Stimulated activated CD4-positive, alpha-beta T cell treated with anti-CD3 and anti-CD28 coated beads, Interleukin-4, amount 100 ng/mL, for 4 hours (primary cell): ENCODE measurements at places on chromosomes 16 and 17.

DNA sequence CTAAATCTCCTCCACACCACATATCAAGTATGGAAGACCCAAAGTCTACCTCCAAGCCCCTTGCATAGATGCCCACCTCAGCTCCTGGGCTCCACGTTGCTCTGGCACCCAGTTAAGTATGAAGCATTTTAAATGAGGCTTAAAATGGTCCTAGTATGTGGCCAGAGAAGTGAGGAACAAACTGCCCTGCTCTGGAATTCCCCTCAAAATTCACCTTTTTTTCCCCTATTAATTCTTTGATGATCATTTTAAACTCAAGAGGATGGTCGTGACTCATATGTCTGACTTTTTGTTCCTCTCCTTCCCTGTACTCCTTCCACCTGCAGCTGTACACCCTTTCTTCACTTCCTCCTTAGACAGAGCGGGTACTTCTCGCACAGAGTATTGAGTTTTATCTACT lies 234.5 kb upstream of the MYOCD start:
- DNase-seq = no peak

GRCh38 chr16:85557971-85558657 lies 55.0 kb upstream of the GSE1 start:
- no peak for DNase-seq

- no peak for DNase-seq
These were observed 13.2 kb downstream of the JPT2 start for GRCh38 chr16:1691276-1691675.

GRCh38 chr16:3485821-3486505 lies 9.3 kb downstream of the C16orf90 start:
- no peak for DNase-seq

- DNase-seq = no peak
These were observed 20.5 kb upstream of the MED9 start for GRCh38 chr17:17456251-17456650.

DNA sequence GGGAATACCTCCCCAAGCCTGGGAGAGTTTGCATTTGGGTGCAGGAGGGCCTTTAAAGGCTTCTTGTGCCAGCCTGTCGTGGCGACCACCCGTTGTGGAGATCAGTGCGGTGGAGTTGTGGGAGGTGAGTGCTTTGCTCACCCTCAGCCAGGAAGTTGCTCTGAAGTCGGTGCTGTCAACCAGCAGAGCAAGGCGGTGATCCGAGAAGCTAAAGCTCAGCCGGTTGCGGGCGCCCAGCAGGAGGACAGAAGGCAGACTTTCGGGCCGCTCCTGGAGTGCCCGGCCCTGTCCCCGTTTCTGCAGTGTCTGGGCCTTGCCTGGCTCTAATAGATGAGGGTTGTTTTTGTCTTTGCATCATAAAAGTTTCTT lies 1.4 kb downstream of the UBE2I start:
- no peak for DNase-seq

DNA sequence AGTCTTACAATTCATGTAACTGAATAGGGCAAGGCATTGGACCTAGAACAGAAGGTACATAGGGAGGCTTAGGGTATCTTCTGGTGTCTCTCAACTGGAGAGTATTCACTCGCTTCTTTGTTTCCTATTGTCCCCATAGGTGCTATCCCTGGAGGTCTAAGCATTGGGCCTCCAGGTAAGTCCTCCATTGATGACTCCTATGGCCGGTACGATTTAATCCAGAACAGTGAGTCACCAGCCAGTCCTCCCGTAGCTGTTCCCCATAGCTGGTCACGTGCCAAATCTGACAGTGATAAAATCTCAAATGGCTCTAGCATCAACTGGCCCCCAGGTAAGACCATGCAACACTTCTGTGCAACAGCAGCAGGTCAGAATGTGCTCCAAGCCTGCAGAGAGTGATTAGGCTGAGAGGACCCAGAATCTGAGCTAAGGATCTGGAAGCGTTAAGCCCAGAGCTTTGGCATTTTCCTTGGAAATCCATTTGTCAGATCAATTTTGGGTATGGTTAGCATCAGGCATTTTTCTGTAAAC lies 35.7 kb downstream of the TMC6 start:
- no peak for DNase-seq

DNA sequence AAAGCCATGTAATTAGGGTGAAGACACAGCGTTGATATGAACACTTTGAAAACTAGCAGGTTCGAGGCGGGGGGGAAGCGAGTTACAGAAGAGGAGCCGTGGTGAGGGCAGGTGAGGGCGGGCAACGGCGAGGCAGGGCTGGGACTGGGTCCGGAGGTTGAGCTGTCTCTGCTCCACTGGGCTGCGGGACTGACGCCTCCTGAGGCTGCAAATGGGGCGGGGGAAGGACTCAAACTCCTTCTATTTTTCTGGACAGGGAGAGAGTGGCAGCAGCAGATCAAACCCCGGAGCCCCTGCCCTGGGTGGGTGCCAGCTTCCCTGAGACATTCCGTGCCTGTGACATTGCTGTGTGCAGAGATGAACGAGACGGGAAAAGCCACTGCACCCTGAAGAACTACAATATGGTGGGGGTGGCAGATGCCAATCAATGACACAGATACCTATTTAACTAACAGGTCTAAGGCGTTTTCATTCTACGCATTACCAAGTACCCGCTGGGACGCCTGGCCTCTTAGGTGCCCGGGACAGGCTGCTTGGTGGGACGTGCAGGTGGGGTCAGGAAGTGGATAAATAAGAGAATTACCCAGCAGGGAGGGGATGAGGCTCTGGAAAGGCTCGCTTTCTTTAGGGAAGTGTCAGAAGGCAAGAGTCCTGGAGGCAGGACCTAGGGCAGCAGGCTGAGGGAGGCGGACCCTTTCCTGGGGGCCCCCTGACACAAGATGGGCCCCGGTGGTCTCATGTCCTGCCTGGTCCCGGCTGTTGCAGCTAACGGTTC lies 30.4 kb downstream of the RPH3AL start:
- DNase-seq = no peak

DNA sequence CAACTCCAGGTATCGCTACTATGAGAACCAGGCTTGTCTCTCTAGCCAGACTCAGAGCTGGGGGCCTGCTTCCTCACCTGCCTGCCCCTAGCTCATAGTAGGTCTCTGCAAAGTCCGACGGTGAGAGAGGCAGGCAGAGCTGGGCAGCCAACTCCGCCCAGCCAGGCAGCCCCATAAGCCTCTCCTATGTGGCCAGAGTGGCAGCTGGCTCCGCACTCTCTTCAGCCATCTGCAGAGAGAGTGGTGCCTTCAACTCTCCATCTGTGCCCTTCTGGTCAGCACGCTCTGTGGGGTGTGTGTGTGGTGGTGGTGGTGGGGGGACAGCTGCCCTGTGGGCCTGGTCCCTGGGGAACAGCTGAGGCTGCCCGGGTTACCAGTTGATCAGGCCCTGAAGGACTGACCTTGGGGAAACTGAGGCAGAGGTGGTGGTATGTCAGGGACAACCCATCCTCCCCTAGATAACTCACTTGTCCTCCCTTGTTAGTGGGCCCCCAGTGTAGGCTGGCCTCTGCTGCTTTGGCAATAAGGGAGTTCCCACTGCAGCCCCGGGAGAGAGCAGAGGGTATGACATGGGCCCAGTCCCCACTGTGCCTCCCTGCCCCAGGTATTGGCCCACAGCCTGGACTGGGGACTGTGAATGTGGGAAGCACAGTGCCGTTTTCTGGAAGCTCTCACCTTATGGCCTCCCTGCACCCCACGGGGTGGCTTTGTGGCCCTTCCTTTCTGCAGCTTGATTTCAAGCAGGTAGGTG lies 1.8 kb upstream of the ADGRG1 start:
- no peak for DNase-seq

GRCh38 chr16:30927789-30928378 lies 4.5 kb downstream of the FBXL19 start:
- DNase-seq = peak; percentile 40

DNA sequence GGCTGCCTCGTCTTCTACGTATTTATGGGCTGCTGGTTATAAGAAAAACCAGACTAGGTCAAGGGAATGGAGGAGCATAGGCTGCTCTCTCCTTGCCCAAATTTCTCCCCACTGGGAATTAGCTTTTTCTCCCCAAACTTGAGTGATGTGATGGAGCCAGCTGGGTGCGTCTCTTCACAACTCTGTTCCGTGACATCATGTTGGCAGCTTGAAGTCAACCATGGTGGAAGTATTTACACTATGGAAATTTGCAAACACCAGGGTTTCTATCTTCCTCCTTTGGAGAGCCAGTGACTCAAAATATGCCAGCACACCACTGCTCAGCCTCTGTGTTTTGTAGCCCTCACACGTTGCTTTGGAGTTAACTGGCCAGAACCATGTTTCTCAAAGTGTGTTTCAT lies 78.1 kb downstream of the OR1D5 start:
- no peak for DNase-seq

- peak; percentile 27 for DNase-seq
These were observed 2.3 kb upstream of the BORCS6 start for GRCh38 chr17:8192070-8192815.

- DNase-seq = no peak
These were observed 35.7 kb upstream of the NDRG4 start for GRCh38 chr16:58464047-58464915.

GRCh38 chr16:7405166-7405565 lies 72.5 kb downstream of the RBFOX1 start:
- no peak for DNase-seq

DNA sequence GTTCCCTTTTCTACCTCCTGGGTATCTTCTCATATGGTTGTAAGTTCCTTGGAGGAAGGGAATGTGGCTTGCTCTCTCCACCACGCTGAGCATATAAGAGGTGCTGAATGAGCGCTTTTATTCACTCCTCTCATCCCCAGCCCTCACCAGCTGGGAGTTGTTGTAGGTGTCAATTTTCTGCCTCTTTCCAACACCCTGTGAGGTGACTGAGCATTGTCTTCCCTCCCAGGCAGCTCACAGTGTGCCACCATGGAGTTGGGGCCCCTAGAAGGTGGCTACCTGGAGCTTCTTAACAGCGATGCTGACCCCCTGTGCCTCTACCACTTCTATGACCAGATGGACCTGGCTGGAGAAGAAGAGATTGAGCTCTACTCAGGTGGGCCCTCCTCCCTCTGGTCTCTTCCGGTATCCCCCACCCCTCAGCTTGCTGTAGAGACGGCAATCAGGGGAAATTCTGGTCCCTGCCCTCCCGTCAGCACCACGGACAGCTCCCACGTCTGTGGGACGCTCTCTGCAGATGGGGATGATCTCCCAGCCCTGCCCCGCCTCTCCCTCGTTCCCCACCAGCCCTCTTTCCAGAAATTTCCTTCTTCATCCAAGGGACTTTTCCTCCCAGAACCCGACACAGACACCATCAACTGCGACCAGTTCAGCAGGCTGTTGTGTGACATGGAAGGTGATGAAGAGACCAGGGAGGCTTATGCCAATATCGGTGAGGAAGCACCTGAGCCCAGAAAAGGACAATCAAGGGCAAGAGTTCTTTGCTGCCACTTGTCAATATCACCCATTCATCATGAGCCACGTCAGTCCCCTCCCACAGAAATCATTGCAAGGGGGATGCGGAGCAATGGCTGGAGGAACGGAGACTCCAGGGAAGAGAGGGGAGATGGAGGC lies 18.3 kb downstream of the CIITA start:
- no peak for DNase-seq

- no peak for DNase-seq
These were observed 36.9 kb downstream of the XYLT1 start for GRCh38 chr16:17433577-17434451.

- no peak for DNase-seq
These were observed 21.5 kb downstream of the GRB7 start for GRCh38 chr17:39759204-39759603.

- peak; percentile 44 for DNase-seq
These were observed 1.8 kb downstream of the KIAA0513 start for GRCh38 chr16:85029408-85029784.

DNA sequence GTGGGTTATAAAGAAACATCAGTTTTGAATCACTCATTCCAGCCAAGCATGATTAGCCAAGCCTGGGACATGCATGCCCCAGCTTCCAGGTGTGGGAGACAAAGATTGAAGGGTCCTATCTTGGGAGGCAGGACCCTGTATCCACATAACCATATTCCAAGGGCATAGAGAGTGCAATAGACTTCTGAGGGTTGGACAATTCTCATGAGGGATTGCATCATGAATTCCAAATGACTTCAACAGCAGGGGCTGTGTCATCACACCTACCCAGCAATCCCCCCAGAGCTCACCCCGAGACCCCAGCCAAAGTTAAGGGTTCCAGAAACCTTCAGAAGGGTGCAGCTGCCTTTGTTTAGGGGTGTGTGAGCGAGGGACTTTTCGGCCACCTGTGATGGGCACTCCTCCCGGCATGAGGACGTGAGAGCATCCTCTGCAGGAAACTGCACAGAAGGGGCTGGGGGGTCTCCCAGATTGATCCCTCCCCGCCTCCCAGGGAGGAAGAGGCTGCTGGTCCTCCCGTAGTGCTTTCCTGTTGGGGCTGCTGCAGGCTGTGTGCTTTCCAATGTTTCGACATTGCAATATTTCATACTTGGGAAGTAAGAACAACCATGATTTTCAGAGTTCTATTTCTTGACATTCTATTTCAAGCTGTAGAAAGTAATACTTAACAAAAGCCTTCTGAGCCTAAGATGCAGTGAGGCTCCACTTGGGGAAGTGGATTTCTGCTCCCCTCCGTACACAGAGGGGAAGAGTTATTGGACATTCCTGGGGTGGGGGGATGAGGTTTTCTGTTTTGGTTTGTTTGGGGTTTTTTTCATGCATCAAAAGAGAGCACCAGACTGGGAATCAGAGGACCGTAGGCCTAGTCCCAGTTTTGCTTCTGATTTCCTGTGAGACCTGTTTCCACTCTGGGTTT lies 13.3 kb upstream of the PITPNM3 start:
- no peak for DNase-seq

GRCh38 chr16:77359065-77359502 lies 75.8 kb downstream of the ADAMTS18 start:
- DNase-seq = no peak

GRCh38 chr17:32879134-32879533 lies 2.2 kb upstream of the MYO1D start:
- DNase-seq = no peak

DNA sequence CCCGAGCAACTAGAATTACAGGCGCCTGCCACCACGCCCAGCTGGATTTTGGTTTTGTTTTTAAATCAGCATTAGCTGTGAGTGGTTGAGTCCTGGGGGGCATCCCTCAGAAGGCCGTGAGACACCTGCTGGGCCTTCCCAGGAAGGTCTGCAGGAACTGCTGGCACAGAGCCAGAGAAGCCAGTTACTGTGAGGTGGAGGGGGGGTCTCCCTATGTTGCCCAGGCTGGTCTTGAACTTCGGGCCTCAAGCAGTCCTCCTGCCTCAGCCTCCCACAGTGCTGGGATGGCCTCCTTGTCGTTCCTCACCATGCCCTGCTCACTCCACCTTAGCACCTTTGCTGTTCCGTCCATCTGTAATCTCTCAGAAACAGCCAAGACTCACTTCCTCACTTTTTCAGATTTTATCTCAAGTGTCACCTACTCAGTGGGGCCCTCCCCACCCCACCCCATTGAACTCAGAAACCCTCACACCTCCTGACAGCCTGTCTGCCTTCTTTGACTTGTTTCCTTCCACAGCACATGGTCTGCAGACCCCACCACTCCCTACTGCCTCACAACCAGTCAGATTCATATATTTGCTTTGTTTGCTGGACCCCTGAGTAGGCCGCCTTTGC lies 62.3 kb downstream of the WSB1 start:
- DNase-seq = no peak

GRCh38 chr16:27251541-27252205 lies 16.9 kb downstream of the NSMCE1 start:
- DNase-seq = no peak

GRCh38 chr17:77572065-77572601 lies 386.4 kb upstream of the TNRC6C start:
- DNase-seq = no peak
